Ammon's horn (tissue), 1 donor: ENCODE measurements at places on chromosomes 11 and 22.

GRCh38 chr22:49771266-49772065 is 56.2 kb downstream of the BRD1 start:
- DNase-seq = no peak

- no peak for DNase-seq
Measured at GRCh38 chr11:30585125-30585891, 845 bp downstream of the MPPED2 start.

- DNase-seq = no peak
Measured at GRCh38 chr11:1317432-1317831, 8.0 kb upstream of the TOLLIP start.

DNA sequence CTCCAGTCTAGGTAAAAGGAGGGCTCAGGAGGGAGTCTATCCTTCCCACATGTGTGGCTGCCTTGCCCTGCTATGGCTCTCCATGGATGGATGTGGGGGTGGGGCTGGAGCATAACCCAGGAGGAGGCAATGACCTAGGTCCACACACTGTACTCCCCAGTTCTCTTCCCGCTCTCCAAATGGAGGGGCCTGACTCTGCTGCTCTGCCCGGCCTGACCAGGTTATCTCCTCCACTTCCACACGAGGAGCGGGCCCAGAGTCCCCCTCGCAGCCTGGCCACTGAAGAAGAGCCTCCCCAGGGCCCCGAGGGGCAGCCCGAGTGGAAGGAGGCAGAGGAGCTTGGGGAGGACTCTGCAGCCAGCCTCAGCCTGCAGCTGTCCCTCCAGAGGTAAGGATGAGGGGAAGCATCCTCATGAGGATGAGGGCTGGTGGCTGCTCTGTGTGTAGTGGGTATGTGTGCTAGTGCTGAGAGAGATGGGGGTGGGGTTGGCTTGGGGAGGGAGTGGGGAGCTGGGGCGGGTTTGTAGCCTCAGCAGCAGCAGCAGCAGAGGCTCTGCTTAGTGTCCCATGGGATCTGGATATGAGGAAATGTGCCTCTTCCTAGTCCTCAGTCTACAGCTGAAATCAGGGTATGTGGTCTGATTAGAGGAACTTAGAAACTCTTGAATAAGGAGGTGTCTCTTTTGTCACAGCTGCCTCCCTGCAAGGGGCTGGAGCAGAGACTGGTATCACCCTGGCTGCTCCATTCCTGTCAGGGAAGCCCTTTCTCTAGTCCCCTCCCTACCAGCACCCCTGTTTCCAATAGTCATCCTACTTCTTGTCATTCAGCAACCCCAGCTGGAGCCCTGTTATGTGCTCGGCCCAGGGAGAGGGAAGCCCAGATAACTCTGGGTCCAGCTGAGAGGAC is 54.1 kb downstream of the CEP164 start:
- DNase-seq = no peak

- DNase-seq = no peak
Measured at GRCh38 chr11:118144301-118145268, 8.0 kb downstream of the SCN4B start.

DNA sequence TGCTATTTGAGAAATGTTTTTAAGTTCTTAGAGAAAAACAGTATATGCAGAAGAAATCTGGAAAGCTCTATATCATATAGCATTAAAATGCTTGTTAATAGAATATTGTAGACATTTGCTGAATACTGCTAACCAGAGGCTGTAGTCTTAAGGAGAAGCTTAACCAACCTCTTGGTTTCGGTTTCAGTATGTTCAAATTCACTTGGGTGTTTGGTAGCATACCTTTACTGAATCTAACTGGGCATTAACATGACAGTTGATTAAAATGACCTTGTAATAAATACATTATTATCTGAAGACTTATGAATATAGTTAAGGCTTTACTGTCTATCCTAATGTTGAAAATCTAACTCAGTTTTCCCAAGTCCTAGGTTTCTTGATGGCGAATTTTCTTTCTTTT is 5.4 kb downstream of the PCF11 start:
- DNase-seq = no peak

DNA sequence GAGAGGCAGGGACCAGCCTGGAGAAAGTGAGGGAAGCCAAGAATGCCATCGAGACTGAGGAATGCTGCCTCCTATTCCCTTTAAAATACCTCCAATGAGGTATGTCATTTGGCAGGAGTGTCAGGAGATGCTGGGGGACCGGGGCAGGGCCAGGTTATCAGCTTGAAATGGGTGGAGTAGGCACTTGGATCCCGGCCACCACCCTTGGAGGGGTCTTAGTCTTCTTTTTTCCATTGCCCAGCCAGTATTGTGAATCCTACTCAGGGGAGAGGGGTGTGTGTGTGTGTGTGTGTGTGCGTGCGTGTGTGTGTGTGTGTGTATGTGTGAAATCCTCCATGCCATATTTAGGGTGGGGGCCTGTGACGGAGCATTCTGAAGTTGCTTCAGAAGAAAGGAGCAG is 116.2 kb downstream of the ZBTB16 start:
- no peak for DNase-seq

GRCh38 chr11:1733716-1734640 is 16.4 kb downstream of the IFITM10 start:
- DNase-seq = no peak

- no peak for DNase-seq
Measured at GRCh38 chr11:98798333-98798732, 222.4 kb upstream of the CNTN5 start.

GRCh38 chr11:36165621-36166397 is 123.4 kb downstream of the COMMD9 start:
- DNase-seq = no peak

DNA sequence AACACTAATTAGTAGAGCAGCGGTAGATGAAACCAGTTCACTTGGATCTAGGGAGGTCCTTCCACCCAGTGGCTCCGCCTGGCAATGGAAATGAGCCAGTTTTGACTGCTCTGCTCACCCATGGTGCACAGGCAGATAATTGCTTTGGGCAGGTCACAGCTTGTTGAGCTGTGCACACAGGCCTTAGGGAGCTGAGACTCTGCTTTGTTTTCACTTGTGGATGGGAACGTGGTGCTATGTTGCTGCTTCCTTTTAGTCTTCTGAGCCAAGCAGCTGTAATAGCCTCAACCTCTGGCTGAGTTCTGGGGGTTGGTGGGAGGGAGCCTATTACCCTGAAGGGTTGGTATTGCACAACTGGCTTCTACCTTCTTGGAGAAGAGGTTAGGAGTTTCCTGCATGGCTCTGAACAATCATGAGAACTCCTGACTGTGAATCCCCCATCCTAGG is 262.3 kb upstream of the MTNR1B start:
- no peak for DNase-seq

- DNase-seq = no peak
Measured at GRCh38 chr11:68992743-68993255, 12.0 kb upstream of the MRGPRD start.

DNA sequence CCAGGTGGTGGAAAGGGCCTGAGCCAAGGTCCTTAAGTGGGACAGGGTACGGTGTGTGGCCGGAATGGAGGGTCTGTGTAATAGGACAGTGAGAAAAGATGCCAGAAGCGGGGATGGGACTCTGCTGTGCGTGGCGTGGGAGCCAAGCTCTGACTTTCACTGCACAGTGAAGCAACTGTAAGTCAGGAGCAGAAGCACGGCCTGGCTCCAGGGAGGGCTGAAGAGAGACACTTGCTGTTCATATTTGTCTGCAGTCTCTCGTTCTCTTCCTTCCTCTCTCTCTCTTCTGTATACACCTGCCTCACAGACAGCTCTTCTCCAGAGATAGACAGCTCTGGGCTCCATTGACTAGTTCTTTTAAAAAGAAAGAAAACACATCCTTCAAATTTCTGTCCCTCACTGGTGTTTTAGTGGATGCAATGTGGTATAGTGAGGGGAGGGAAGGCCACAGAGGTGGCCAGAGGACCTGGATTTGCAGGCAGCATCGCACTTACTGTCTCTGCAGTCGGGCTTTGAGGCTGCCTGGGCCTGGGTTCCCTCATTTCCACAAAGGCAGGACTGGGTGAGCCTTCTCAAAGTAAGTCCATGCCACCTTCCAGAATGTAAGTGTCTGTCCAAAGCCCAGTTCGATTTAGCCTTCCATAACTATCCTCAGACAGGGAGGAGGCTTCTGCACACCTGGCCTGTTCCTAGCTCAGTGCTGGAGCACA is 2.1 kb downstream of the IL17RA start:
- DNase-seq = no peak

GRCh38 chr11:110075105-110075846 is 17.9 kb upstream of the ZC3H12C start:
- DNase-seq = no peak

DNA sequence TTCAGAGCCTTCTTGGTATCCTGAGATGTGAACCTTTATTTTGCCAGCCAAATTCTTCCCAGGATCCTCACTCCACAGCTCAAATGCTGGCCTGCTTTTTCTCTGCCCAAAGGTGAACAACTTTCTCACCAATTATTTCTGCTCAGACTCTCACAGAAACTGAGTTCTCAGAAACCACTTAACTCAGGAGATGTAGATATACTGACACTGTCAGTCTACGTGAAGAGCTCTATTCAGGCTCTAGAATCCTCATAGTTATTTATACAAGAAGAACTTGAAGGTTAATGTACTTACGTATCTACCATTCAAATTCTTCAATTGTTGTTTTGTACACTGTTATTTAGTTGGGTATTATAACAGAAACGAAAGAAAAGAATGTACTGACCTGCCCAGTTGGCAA is 666.1 kb downstream of the CNTN5 start:
- DNase-seq = no peak

DNA sequence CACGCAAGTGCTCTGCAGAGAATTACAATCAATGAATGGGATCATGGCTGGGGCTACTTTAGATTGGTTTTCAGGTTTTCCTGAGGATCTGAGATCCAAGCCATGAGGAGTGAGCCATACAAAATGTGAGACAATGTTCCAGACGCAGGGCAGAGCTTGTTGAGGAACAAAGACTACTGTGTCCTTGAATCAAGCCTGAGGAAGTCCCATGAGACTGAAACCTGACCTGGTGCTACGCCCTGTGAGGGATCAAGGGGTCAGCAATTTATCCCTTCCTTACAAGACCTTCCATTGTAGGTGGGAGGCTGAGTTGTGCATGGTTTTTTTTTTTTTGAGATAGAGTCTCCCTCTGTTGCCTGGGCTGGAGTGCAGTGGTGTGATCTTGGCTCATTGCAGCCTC is 2.1 kb downstream of the INCENP start:
- DNase-seq = no peak

- no peak for DNase-seq
Measured at GRCh38 chr11:2452321-2453012, 7.7 kb downstream of the KCNQ1 start.

DNA sequence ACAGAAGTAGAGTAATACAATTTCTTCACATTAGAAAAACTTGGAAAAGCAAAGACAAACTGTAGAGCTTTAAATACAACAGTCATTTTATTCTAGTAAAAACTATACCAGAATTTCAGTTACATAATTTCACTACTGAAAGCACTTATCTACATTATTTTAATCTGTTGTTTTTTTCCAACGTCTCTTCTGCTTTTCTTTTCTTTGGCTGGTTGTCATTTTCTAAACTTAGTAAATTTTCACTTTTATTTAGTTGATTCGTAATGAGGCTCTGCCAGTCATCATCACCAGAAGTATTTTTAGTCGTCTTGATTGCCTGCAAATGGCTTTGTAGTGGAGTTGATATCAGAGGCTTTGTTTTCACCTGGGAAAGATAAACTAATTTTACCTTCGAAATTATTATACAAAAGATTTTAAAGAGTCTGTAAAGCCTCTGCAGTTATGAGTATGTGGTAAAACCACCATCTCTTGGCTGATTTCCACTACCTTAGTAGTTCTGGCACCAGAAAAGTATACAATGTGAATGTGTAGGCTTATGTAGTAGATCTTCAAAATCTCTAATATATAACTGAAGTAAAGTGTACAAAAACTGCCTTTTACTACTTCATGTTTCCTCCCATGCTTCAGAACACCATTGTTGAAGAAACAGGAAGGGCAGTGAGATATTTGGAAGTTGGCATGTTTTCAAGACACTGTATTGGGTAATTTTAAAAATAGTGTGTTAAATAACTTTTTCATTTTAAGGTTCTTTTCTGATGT is 19.2 kb downstream of the EIF3M start:
- DNase-seq = no peak

DNA sequence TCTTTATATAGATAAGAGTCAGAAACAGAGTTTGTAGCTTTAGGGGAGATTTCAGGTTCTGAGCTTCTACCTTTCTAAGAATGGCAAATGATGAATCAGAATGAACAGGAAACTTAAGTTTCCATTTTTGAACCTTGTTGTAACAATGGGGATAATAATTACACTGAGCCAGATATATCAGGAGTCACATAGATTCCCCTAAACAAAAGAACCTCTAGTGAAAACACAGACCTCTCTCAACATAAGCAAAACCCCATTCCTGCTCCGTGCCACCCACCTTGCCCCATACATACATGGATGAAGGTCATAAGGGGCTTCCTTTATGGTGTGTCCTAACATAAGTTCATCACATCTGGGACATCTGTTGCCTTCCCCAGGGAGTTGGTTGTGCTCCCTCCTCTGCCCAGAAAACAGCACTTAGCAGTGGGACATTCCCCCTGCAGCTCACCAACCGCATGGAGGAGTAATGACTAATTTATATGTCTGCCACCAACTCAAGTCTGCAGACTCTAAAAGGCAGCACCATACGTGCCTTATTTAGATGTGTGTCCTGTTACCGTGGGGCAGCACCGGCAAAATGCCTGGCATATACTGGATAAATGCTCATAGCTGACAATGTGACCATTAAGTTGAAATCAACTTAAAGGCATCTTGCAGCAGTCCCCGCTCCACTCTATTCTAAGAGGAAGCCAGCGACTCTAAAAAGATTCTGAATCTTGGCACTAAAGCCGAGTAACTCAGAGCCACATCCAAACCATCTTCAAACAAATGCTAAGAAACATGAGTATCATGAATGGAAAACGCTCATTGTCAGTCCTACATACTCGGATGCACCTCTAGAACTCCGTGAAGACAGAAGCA is 8.0 kb downstream of the JAML start:
- no peak for DNase-seq

- DNase-seq = peak; percentile 86
Measured at GRCh38 chr11:118914178-118914918, 11.4 kb downstream of the BCL9L start.

GRCh38 chr22:21070690-21071615 is 25.2 kb downstream of the LRRC74B start:
- DNase-seq = no peak

DNA sequence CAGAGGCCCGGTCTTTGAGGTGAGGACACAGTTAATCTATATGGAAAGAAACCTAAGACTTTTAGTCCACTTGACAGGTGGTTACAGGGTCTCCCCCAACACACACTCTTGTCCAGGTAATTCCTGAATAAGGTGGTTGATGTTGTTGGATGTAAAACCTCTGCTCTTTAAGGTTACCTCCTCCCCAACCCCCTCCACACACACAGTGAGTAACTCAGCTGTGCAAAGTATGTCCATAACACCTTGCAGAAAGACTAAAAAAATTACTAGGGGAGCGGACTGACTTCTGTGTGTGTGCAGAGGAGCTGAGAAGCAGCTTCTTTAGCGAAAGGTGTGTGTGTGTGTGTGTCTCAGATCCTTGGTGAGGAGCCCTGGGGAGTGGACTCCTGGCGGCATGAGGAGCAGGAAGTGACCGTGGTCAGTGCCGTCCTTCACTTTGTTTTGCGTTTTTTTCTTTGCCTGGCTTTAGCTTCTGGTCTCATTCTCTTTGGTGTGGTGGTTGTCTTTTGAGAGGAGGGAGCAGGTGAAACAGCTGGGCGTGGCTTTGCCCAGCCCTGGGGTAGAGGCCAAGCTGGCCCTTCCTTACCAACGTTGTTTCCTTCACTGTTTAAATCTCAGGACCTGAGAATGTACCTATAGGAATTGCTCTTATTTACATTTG is 1.7 kb downstream of the ZBED4 start:
- DNase-seq = no peak

GRCh38 chr11:129298988-129299387 is 76.7 kb upstream of the BARX2 start:
- DNase-seq = no peak

GRCh38 chr11:128467041-128467440 is 120.3 kb downstream of the ETS1 start:
- DNase-seq = no peak
